Ascending aorta (tissue), 2 donors: ENCODE measurements at places on chromosomes 1 and 21. TPM values are rescaled to one million over a fixed set of nuclear protein-coding genes. Genes with fewer than 3 reads are reported as not detected.
A peak's percentile ranks its signal among the peaks of the same experiment; 100 is the strongest.

- peak; percentile 85 for DNase-seq
Measured at GRCh38 chr1:8137481-8138244, 111.6 kb upstream of the ERRFI1 start.

GRCh38 chr1:153628638-153629342 is 556 bp downstream of the S100A1 start:
- DNase-seq: no peak

- no peak for DNase-seq
Measured at GRCh38 chr1:53913352-53914033, 19.5 kb downstream of the DIO1 start.

DNA sequence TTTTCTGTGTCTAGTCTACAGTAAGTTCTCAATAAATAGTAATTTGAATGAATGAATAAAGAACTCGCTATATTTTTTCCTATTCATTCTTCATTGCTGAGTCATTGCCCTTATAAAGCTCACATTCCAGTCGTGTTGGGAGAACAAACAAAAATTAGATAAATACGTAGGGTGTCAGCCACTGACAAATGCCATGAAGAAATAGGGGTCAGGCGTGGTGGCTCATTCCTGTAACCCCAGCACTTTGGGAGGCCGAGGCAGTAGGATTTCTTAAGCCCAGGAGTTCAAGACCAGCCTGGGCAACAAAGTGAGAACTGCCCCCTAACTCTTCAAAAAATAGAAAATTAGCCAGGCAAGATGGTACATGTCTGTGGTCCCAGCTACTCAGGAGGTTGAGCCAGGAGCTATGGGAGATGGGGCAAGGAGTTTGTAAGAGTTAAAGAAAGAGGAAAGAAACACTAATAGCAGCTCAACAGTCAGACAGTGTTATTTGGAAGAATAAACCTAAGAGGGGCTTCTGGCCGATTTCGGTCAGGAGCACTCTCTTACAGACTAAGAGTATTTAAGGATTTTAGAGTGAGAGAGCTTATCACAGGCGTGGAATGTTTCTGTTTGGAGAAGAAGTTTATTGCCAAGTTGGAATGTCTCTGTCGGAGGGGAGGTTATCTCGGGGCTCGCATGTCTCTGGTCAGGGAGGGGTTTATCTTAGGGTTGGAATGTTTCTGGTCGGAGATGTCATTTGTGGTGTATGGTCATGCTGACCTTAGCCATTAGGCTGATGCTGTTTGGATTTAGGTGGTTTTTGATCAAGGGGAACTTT is 1.8 kb upstream of the CHML start:
- no peak for DNase-seq

DNA sequence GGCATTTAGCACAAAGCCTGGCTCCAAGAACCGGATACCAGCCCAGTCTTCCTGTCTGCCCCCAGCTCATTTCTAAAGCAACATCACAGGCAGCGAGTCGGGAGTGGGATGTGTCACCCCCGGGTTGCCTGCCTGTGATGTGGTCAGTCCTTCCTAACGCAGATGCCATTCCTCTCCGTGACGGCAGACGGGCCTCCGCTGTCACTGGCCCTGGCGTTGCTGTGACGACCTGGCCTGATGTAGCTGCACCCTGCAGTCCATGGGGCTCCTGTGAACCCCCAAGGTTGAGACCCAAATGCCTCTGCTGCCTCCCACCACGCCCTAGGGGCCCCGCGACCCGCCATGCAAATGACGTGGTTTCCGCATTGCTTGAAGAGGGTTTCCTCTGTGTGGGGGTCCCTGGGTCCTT is 12.3 kb downstream of the TNFRSF1B start:
- DNase-seq: peak; percentile 44

DNA sequence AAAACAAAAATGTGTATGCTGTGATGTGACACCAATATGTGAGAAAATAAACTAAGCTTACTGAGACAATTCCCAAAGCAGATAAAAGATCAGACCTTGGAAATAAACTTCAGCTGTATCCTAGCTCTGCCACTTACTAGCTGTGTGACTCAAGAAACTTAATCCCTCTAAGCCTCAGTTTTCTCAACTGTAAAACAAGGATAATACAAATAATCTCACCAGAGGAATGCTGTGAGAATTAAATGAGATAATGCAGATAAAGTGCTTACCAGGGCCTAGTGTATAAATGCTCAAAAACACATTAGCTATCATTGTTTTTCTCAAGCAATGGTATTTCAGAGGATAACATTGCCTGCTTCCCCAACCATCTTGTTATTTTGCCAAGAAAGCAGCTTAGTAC is 2.1 kb downstream of the HEATR1 start:
- DNase-seq: no peak

GRCh38 chr1:65395887-65396612 is 24.4 kb upstream of the LEPR start:
- DNase-seq: no peak

DNA sequence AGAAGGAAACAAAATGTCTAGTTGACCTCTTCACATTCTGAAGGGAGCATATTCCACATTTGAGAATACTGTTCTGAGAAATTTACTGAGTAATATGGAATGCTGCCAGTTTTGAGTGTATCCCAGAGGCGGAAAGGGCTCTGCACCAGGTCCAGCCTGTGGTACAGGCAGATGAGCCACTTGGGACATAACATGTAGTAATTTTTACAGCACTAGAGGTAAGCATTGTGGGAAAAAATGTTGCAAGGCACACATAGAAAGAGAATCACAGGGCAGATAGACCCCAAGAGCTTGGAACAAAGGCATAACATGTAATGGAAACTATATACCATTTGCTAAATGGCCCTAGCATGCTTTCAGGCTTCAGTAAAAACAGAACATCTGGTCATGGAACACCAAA is 228.5 kb downstream of the USH2A start:
- no peak for DNase-seq

GRCh38 chr1:87989346-87989745 is 660.7 kb downstream of the LMO4 start:
- DNase-seq: no peak

DNA sequence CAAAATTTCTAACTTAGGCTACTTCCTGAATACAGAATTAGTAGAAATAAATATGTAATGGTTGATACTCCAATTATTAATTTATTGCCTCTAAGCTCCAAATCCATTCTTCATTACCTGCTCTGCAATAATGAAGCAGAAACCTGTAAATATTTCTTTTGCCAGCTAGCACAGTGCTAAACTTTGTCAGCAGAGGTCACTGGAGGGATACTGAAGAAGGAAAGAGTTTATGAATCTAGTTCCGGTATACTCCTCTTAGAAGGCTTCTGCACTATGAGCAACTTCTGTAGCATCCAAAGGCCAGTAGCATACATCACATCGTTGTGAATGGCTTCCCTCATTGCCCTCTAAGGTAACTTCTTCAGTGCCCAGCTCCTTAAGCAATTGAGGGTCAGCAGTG is 81.0 kb upstream of the LHX8 start:
- DNase-seq: no peak

The SPRR4 gene
- not detected for total RNA-seq

The FAM163A gene
- total RNA-seq: not detected

The ARHGEF10L gene
- total RNA-seq: 177 TPM

The CHML gene
- total RNA-seq: 1.2 TPM

The UBE2U gene
- not detected for total RNA-seq

The RAP1GAP gene
- 0.64 TPM for total RNA-seq

The KANK4 gene
- total RNA-seq: not detected
